ENCODE measurements at places on chromosomes 12 and 14.
A peak's percentile ranks its signal among the peaks of the same experiment; 100 is the strongest.

GRCh38 chr14:105861985-105862465, 335.6 kb downstream of the TMEM121 start:
- DNase-seq = peak; percentile 98

DNA sequence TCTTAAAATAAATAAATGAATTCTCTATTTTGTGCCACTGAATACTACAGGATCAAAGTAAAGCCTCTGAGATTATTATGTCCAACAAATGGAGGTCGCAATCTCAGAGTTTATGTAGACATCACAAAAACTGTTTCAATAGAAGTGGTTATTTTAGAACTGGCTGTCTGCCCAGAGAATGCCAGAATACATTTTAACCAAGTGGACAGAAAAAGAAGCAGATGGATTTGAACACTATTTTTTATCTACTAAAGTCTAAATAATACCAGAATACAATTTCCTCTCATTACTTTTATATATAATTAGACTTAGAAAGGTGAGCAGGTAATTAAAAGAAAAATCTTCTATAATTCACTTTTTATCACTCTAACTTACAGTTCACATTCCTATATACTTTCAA, 118.3 kb downstream of the MED13L start:
- no peak for DNase-seq

- DNase-seq = no peak
Measured at GRCh38 chr12:105600911-105601545, 270.5 kb downstream of the C12orf75 start.

DNA sequence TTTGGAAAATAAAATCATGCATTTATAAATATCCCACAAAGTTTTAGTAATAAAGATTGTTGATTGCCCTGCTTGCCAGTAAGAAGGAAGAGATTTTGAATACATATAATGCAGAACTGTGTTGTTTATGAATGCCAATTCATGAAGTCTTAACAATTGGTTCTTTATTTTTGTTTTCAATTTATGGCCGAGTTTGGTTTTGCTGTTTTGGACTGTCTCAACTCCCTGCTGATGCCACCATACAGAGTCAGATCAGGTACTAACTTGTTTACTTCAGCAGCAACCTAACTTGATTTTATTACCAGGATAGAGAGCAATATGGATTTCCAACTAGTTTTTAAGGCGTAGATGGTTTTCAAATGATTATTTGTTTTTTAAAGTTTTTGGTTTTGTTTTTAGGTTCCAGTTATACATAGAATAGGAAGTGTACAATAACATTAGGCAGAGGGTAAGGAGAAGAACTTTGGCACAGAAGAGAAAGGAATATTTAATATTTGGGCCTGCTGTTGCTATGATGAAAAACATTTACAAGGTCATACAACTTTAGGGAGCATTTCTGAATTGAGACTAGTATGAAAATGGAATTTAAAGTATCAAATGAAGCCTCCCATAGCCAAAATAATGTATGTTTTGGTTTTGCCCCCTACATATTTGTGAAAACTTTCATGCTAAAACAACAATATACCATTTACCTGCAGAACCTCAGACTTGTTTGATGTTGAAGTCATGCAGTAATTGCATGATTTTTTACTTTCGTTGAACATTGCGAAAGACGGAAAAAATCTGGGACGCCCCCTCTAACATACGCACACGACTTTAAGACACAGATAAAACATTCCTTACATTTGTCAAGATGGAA, 904 bp upstream of the FAM177A1 start:
- DNase-seq = no peak

GRCh38 chr12:18966954-18967353, 162.6 kb upstream of the PLEKHA5 start:
- DNase-seq = no peak

DNA sequence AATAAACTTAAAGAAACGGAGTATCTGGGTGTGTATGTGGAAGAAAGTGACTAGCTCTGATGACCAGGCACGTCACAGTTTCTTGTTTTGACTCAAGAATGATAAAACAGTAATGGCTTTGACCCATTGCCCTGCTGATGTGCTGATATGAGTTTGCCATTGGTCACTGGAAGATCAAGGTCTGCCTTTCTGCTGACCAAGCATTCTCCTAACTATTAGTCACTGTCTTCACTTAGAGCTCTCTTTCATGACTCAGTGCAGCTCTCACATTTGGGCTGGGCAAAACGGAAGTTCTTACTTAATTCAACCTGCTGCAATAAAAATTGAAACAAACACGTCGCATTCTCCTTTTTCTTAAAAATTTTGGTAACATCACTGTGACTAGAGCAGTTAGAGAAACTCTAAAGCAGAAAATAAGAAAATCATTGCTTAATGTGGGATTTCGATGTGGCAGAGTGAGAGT, 366.7 kb downstream of the BTG1 start:
- DNase-seq = no peak
